AG08395 (cell line): ENCODE measurements at places on chromosomes 3 and 15.

DNA sequence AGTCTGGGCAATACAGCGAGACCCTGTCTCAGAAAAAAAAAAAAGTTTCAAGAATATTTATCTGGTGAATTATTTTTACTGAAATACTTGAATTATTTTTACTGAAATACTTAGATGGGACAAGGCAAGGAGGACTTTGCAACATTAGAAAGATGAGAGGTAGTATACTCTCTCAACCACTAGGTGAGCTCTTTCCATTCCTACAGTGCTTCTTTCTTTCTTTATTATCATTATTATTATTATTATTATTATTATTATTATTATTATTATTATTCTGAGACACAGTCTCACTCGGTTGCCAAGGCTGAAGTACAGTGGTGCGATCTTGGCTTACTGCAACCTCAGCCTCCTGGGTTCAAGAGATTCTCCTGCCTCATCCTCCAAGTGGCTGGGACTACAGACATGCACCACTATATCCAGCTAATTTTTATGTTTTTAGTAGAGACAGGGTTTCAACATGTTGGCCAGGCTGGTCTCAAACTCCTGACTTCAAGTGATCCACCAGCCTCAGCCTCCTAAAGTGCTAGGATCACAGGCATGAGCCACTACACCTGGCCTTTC, 468.8 kb downstream of the MAGI1 start:
- DNase-seq: no peak

- no peak for DNase-seq
Observed at GRCh38 chr15:63221346-63221745, 31.9 kb downstream of the RAB8B start.

GRCh38 chr3:181690769-181691168, 21.0 kb upstream of the SOX2 start:
- no peak for DNase-seq

- DNase-seq: no peak
Observed at GRCh38 chr15:51263726-51264125, 74.7 kb downstream of the CYP19A1 start.

- no peak for DNase-seq
Observed at GRCh38 chr3:168823466-168823865, 727.7 kb upstream of the GOLIM4 start.

DNA sequence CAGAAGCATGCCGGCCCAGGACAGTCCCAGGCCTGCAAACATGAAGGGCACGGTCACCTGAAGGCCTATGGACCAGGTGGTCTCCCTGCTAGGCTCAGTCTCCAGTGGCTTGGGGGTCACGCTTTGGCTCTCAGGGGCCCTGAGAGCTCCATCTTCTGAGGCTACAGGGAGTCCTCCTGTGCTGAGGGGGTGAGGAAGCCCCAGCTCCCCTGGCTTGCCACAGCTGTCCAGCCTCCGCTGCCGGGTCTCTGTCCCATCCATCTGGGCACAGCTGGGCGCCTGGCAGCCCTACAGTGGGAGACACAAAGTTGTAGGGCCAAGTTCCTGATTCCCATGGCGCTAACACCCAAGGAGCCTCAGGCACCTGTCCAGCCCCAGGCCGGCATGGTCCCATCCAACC, 16.0 kb downstream of the SLC41A3 start:
- DNase-seq: no peak

GRCh38 chr3:125374501-125374995, 577 bp downstream of the ZNF148 start:
- DNase-seq: peak; percentile 39

- DNase-seq: no peak
Observed at GRCh38 chr3:57605683-57606082, 8.5 kb upstream of the ARF4 start.

- DNase-seq: no peak
Observed at GRCh38 chr3:48215876-48216275, 7.4 kb upstream of the CAMP start.

DNA sequence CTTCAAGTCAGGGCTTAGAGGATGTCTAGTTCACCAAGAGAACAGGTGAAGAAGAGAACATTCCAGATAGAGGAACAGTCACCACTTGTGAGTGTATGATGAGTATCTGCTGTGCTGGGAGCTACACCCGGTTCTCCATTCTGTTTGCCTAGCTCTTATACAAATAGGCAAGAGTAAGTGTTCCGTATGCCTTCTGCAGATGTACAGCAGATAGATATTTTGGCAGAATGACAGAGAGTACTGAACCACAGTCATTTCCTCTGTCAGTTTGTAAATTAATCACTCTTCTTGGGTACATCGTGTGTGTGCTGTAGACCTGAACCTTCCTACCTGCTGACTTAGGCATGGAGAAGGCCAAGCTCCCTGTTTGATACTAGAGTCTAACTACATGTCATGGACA, 108.3 kb upstream of the CTDSPL start:
- no peak for DNase-seq

GRCh38 chr15:85361323-85361722, 19.1 kb upstream of the AKAP13 start:
- DNase-seq: no peak

DNA sequence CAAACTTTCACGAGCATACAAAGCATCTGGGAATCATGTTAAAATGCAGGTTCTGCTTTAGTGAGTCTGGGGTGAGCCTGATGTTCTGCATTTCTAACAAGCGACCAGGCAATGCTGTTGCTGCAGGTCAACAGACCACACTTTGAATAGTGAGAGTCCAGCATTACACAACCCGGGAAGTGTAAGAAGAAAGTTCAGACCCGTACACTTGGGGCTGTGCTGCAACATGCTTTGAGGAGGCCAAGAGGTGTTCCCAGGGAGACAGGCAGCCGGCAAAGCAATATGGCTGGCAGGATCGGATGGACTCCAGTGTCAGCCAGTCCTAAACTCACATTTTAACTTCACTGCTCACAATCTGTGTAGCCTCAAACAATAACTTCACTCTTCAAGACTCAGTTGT, 134.2 kb downstream of the LIPC start:
- DNase-seq: no peak

- peak; percentile 88 for DNase-seq
Observed at GRCh38 chr3:186209810-186210752, 101.2 kb upstream of the ETV5 start.

DNA sequence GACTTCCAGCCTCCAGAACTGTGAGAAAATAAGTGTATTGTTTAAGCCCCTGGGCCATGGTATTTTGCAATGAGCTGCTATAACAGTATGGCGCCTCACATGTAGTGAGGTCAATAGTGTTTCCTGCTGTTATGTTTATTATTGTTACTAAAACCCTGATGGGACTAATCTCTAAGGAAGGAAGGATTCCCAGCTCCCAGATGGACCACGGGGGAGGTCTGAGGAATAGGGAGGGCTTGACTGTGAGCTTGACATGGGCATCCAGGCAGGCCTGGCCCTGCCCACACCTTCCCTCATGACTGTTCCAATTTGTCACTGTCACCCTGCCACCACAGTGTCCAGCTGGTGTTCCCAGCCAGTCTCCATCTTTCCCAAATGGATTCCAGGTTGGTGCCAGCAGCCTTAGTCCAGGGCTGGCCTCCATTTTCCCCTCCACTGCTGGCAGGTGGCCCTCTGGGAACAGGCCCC, 14.5 kb upstream of the SLC41A3 start:
- no peak for DNase-seq

DNA sequence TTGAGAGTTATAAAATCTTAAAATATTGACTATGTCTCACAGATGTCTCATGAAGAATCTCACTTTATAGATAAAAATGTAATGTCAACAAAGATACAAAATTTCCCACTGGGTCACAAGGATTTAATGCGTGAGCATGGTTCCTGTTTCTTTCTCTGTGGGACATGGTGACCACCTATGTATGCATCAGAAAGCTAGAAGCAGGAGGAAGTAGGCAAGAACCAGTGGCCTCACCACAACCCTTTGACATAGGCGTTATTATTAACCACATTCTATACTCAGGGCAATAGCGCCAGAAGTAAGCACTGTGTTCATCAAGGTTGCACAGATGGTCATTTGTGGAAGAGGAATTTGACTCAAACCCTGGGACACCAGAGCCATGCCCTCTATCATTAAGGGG, 11.7 kb upstream of the ADAMTS17 start:
- no peak for DNase-seq
